Breast epithelium (tissue), 4 donors: ENCODE measurements at places on chromosomes 4 and X.

GRCh38 chr4:22969287-22969896 is 276.7 kb downstream of the GBA3 start:
- no peak overlapping the region for H3K27ac ChIP-seq
- H3K36me3 ChIP-seq = no peaks in the 10 kb centered on the region
- no peak for DNase-seq
- no peaks in the 10 kb centered on the region for H3K27me3 ChIP-seq
- no peak overlapping the region for H3K4me3 ChIP-seq
- H3K4me1 ChIP-seq = no peaks in the 10 kb centered on the region

- peaks cover 4% of the 10 kb centered on the region for H3K4me1 ChIP-seq
- no peak overlapping the region for H3K4me3 ChIP-seq
- H3K27ac ChIP-seq = no peak overlapping the region
- no peaks in the 10 kb centered on the region for H3K36me3 ChIP-seq
- no peaks in the 10 kb centered on the region for H3K27me3 ChIP-seq
These were observed 3.7 kb upstream of the MAEA start for GRCh38 chr4:1285790-1286553.

DNA sequence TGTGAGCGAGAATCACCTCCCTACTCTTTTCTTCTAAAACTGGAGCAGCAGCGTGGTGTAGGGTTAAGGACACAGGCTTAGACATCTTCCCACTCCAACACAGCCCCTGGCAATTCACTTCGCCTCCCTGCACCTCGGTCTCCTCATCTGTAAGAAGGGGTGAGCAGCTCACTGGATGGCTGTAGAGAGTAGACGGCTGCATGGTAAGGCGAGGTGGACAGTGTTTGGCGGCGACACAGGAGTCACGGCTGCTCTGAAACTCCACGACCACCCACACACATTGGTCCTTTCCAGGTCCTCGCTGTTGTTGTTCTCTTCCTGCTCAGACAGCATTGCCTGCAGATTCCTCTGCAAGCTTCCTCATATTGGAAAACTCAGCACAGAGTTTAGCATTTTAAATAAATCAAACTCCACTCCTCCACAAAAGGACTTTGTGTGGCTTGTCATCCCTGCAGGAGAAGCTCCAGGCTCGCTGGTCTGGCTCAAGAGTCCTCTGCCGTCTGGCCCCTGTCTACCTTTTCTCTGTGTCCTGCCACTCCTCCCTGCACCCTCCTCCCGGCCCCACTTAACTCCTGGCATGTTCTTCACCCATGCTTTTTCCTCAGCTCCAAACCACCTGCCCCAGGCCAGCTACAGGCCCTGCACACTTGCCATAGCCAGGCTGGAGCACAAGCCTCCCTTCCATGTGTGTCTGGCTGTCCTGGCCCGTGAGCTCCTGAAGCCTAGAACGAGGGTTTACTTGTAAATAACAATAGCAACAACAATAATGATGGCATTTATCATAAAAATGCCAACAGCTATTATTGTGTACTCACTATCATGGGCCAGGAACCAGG is 41.3 kb upstream of the CRMP1 start:
- H3K27ac ChIP-seq = no peak overlapping the region
- peaks cover 58% of the 10 kb centered on the region for H3K27me3 ChIP-seq
- H3K4me3 ChIP-seq = no peak overlapping the region
- no peak for DNase-seq
- H3K4me1 ChIP-seq = no peaks in the 10 kb centered on the region

DNA sequence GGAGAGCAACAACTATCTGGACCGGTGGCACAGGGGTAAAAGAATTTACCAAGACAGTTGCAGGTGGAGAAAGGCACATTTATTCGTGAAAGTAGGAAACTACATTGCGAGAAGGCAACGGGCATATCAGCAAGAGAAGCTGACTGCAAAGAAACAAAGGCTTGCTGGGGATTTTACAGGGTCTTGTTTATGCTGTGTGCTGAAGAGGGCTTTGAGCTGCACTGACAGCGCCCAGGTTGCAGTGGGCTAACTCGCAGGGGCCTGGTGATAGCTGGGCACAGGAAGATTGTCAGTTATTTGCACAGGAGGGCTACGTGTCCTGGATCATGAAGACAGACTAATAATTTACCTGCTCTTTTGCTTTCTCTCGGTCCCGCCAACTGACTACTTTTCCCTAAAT is 10.7 kb downstream of the TLR3 start:
- H3K4me1 ChIP-seq = no peaks in the 10 kb centered on the region
- H3K4me3 ChIP-seq = no peak overlapping the region
- DNase-seq = no peak
- H3K27ac ChIP-seq = no peak overlapping the region
